ENCODE measurements at places on chromosomes 2 and 18.

- DNase-seq: no peak
These were observed 472.8 kb downstream of the PLCL1 start for GRCh38 chr2:198277181-198277580.

DNA sequence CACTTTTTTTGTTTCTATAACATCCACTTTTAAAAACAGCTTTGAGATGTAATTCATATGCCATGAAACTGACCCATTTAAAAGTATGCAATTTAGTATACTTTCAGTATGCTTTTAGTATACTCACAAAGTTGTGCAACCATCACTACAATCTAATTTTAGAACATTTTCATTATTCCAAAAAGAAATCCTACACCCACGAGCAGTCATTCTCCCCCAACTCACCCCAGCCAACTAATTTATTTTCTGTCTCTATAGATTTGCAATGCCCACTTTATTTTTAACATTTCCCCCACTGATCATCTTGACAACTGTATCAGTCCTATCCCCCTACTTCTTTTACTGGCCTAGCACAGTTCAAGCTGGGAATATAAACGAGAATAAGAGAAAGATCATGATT, 39.1 kb downstream of the FAM98A start:
- DNase-seq: no peak

GRCh38 chr2:178756843-178757242, 50.4 kb downstream of the TTN start:
- DNase-seq: no peak

DNA sequence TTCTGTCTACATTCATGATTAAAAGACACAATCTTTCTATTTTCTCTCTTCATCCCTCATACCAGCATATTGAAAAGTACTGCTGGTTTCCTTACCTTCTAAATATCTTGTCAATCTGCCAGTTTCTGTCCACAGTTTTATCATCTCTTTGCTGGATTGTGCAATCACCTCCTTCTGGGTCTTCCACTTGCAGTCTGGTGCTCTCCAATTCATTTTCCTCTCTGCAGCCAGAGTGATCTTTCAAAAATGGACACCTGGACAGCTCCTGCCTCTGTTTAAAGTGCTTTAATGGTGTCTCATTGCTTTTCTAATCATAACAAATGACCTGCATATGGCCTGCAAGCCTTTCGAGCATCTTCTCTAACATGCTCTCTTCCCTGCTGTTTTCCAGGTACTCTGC, 94.0 kb downstream of the C1QL2 start:
- DNase-seq: no peak

GRCh38 chr2:216915557-216916150, 55.8 kb upstream of the TNP1 start:
- DNase-seq: no peak

DNA sequence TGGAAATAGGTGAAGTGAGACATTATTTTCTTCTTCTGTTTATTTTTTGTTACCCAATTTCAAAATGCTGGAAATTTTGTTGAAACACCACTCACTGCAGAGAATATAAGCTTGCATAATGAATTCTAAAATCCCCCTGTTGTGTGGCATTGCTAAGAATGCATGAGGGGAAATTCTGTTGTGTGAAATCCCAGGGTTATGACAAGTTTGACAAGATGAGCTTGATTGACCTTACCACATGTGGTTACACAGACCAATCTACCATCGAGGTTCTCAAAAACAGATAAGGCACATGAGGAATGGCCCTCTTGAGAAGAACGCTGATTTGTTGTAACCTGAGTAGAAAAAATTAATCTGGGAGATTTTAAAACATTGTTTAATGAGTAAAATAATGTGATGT, 261.6 kb upstream of the MMADHC start:
- DNase-seq: no peak

DNA sequence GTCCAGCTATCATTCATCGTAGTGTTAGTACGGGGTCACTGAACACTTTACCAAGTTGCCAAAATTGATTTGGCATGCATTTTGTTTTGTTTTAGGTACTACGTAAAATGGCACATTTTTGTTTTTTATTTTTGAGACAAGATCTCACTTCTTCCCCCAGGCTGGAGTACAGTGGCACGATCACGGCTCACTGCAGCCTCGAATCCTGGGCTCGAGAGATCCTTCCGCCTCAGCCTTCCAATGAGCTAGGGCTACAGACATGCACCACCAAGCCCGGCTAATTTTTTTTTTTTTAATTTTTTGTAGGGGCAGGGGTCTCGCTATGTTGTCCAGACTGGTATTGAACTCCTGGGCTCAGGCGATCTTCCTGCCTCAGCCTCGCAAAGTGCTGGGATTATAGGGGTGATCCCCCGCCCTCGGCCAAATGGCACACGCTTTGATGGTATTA, 786 bp downstream of the TAF1B start:
- DNase-seq: no peak

- DNase-seq: no peak
These were observed 43.2 kb upstream of the NOSTRIN start for GRCh38 chr2:168758970-168759820.

DNA sequence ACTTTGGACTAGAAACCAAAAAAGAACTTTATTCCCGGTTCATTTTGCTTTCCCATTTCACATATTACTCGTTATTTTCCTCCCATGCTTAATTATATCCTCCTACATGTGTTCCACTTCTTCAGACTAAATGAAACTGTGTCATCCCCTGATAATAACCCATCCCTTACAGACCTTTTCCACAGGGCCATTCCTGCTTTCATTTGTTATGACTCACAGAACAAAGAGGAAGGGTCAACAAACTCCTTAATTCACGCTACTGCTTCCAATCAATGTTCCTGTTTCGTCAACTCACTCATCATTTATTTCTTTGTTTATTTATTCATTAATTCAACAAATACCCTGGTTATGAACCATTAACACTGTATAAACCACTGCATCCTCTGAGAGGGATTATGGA, 104.5 kb downstream of the ZEB2 start:
- no peak for DNase-seq

- no peak for DNase-seq
These were observed 53.1 kb downstream of the AP1S3 start for GRCh38 chr2:223784221-223784772.

GRCh38 chr2:65351234-65351947, 81.0 kb downstream of the SPRED2 start:
- no peak for DNase-seq

DNA sequence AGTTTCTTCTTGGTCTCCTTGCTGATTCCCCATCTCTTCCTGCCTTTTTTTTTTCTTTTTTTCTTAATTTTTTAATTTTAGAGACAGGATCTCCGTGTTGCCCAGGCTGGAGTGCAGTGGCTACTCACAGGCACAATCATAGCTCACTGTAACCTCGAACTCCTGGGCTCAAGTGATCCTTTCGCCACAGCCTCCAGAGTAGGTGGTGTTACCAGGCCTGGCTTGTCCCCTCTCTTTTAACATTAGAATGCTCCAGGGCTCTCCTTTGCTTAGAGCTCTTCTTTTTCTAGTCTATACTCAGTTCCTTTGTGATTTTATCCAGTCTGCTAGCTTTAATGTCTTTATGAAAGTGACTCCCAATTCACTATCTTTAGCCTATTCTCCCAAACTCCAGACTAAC, 89.2 kb downstream of the ARHGEF33 start:
- no peak for DNase-seq

GRCh38 chr18:63216516-63217311, 102.9 kb downstream of the BCL2 start:
- no peak for DNase-seq

GRCh38 chr2:142445551-142446072, 314.8 kb upstream of the LRP1B start:
- DNase-seq: no peak

DNA sequence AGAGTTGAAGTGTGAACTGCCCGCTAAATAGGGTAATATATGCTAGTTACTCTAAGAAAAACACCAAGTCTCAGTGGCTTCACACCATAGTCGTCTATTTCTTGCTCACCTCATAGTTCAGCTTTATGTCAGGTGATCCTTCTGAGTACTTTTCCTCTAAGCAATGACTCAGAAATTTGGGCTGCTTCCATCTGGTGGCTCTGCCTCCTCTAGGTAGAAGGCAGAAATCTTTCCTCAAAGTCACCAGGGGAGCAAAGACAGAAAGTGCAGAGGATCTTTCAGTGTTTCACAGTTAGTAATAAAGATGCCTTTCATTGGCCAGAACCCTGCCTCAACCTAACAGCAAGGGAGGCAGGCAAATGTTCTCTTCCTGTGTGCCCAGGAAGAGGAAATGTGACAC, 17.3 kb downstream of the CDH20 start:
- DNase-seq: no peak

GRCh38 chr2:215911301-215912085, 101.9 kb downstream of the MREG start:
- DNase-seq: no peak

- DNase-seq: peak; percentile 68
These were observed 67.9 kb downstream of the LRRFIP1 start for GRCh38 chr2:237695201-237695780.
